ENCODE measurements at places on chromosomes 11 and 22. TPM values are rescaled to one million over a fixed set of nuclear protein-coding genes. Genes with fewer than 3 reads are reported as not detected.

The PTPRCAP gene
- 2.4 TPM for total RNA-seq

The WBP2NL gene
- total RNA-seq = 3.0 TPM

The SYT13 gene
- total RNA-seq = 0.69 TPM

- DNase-seq = no peak
Observed at GRCh38 chr22:40147388-40148176, 30.1 kb upstream of the TNRC6B start.

- no peak for DNase-seq
Observed at GRCh38 chr11:120389693-120390584, 53.7 kb downstream of the ARHGEF12 start.

- no peak for DNase-seq
Observed at GRCh38 chr22:19664951-19665783, 49.1 kb upstream of the SEPTIN5 start.

GRCh38 chr11:61337706-61338470 lies 4.9 kb downstream of the TKFC start:
- no peak for DNase-seq

- DNase-seq = no peak
Observed at GRCh38 chr22:30336752-30337460, 10.2 kb upstream of the TBC1D10A start.
